ENCODE measurements at places on chromosomes 4 and X. TPM values are rescaled to one million over a fixed set of nuclear protein-coding genes. Genes with fewer than 3 reads are reported as not detected.

- DNase-seq, result no peak
Measured at GRCh38 chrX:112654871-112655270, 24.9 kb downstream of the LHFPL1 start.

DNA sequence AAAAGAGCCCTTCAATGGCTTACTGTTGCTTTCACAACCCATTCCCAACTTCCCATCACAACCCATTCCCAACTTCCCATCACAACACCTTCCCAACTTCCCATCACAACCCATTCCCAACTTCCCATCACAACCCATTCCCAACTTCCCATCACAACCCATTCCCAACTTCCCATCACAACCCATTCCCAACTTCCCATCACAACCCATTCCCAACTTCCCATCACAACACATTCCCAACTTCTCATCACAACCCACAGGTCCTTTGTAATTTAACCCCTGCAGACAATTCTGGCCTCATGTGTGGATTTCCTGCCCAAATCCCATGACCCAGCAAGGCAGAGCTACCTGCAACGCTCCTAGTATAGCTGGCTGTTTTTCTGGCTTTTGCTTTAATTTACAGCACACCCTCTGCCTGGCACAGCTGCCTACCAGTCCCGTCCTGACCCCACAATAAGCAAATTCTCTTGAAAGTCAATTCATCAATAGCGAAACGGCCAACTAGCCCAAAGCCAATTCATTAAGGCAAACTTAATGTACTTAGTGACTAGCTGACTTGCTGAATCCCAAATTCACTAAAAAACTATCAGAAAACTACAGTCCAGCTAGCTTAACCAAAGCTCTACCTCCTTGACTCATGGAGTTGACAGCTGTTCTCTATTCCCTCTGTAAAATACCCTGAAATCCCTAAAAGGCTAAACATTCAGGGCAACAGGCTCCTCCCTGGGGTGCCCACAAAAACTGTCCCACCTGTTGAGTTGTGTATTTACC lies 75.6 kb downstream of the AFAP1 start:
- no peak for DNase-seq

DNA sequence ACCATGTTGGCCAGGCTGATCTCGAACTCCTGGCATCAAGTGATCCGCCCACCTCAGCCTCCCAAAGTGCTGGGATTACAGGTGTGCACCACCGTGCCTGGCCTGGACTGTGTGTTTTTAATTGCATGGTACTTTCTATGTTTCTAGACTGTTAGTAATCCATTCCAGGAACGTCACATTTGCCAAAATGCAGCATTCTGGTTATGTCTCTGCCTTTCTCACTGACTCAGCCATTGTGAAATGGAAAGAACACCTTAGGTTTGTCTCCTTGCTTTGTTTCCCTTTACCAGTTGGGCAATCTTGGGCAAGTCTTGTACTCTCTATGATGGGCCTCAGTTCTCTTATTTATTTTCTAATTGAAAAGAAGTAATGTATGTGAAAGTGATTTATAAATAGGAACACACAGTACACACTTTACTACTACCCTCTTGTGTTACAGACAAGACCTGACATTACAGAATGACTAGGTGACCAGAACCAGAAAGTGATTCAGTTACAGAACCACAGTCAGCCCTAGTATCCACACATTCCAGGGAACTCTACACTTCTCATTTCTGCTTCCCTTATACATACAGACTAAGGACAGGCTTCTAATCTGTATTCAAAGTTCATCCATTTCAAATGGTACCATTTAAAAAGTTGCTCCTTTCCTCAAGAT lies 187.1 kb downstream of the MGST2 start:
- no peak for DNase-seq

GRCh38 chr4:95693594-95693993 lies 144.8 kb upstream of the UNC5C start:
- no peak for DNase-seq

GRCh38 chr4:163988391-163988790 lies 493.9 kb downstream of the TMA16 start:
- no peak for DNase-seq

- DNase-seq, result no peak
Measured at GRCh38 chr4:16745887-16746286, 152.6 kb downstream of the LDB2 start.

- DNase-seq, result no peak
Measured at GRCh38 chr4:20825505-20825904, 125.2 kb downstream of the PACRGL start.

DNA sequence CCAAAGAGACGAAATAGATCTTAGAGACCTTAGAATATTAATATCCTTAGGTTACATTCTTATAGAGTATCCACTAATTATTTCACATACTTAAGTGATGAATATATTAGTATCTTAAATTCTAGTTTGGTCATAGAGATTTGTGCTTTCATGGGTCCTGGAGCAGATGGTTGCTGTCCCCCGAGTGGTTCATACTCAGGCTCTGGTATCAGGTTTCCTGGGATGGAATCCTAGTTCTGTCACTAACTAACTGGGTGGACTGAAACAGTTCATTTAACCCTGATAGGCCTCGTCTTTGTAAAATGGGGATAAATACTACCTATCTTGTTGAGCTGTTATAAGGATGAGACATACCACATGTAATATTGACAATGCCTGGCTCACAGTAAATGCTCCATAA lies 264.6 kb downstream of the TENM3 start:
- DNase-seq, result no peak

DNA sequence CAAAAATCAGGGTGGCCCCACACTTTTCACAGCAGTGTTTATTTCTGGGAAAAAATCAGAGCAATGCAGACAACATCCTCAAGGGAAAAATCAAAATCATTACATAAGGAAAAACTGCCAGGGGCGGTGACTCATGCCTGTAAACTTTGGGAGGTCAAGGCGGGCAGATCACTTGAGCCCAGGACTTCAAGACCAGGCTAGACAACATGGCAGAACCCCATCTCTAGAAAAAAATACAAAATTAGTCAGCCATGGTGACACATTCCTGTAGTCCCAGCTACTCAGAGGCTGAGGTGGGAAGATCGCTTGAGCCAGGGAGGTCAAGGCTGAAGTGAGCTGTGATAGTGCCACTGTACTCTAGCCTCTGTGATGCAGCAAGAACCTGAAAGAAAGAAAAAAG lies 102.8 kb downstream of the NAF1 start:
- no peak for DNase-seq

DNA sequence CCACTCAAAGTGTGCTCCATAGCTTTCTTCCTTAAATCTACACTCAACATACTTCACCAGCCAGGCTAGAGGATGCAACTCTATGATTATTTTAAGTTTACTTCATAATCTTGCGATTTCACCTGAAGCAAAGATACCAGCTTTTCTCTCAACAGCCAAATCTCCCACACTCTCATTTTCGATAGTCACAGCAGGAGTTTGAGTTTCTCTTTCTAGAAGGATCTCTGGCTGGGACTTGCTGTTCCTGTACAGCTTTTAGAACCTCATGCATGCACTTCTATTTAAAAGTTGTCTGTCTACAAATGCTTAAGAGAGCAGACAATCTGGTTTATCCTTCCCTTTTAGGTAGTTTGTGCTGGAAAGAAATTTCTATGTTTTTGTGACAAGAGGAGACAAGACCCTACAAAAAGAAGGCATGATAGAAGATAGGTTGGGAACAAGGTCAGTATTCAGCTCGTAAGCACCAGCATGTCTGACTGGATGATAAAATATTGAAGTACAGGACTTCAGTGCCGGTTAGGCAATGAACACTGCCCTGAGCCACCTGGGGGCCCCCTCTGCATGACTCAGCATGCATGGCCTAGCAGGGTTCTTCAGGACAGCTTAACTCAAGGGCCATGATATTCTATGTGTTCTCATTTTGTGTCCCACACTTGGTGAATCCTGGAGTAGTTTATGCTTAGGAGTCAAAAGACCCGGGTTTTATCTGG lies 65.6 kb downstream of the ATXN3L start:
- no peak for DNase-seq

DNA sequence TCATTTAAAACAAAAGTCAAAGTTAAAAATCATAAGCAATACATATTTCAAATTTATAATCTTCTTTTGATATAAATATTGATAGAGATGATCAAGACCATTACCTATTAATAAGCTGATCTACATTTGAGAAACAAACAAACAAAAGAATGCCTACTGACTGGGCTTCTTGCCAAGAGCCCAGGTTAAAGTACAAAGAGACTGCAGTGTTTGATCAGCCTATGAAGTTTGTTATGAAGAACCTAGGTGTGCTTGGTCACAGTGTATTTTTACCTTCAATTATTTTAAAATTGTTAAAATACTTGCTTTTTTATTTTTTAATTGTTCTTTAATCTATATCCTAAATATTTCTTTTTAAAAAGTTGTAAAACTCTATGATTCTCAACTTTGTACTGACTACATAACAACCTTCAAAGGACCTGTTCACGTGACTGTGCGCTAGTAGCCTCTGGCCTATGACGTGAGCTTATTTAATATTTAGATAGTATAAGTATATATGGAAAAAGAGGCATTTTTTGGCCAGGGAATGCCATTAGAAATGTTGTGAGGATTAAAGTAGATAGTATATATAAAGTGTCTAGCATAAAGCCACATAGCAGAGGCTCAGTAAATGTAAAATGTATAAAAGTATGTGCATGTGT lies 11.4 kb upstream of the SLC39A8 start:
- no peak for DNase-seq

DNA sequence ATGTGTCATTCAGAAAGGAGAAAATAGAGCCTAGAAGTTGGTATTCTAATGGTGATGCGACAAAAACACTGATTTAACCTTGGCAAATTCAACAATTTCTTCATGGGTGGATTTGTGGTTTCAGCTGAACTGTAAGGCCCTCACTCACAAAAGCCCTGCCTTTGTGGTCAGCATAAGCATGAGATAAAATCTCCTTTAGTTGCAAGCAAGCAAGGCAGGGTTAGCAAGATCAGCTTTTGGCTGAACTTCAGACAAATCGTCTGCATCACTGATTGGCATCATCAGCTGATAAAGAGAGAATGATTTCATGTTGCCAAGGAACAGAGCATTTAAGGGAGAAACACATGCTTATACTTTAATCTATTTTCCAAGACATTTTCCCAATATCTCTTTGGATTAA lies 2582.2 kb downstream of the PCDH7 start:
- DNase-seq, result no peak

DNA sequence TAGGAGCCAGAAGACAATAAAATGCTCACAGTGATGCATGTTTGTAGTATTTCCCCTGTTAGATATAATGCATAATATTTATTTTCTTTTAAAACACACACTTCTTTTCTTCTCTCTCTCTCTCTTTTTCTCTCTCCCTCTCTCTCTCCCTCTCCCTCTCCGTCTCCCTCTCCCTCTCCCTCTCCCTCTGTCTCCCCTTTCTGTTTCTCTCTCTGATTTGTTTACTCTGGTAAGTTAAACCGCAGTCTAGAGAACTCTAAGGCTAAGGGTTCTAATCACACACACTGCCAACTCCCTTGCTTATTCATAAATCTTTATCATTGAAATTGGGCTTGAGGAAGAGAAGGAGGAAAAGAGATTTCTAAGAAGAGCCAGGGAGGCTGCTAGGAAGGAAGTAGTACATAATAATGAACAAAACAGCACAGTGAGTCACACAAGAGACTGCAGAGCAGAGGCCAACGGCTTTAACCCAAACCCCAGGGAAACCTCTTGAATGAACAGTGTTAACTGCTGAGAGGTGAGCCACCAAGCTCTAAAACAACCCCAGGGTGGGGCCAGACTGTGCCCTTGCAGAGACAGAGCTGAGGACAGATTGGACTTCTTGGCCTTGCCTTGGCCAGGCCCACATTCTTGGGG lies 9.1 kb upstream of the PHOX2B start:
- DNase-seq, result no peak

DNA sequence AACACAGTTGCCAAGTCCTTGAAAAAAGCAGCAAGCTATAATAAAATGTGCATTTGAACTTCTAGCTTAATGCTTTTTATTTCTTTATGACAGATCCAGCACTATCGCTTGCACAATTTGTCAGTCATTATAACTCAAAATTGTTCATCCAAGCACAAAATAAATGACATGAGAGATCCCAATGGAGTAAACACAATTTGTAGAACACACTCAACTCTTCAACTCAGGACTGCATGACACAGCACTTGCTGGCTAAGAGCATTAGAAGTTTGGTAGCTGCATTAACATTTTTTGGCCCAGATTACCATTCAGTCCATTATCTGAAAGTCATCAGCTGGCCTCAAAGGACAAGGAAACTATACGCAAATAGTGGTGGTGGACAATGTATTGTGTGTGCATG lies 530.1 kb downstream of the INPP4B start:
- DNase-seq, result no peak

DNA sequence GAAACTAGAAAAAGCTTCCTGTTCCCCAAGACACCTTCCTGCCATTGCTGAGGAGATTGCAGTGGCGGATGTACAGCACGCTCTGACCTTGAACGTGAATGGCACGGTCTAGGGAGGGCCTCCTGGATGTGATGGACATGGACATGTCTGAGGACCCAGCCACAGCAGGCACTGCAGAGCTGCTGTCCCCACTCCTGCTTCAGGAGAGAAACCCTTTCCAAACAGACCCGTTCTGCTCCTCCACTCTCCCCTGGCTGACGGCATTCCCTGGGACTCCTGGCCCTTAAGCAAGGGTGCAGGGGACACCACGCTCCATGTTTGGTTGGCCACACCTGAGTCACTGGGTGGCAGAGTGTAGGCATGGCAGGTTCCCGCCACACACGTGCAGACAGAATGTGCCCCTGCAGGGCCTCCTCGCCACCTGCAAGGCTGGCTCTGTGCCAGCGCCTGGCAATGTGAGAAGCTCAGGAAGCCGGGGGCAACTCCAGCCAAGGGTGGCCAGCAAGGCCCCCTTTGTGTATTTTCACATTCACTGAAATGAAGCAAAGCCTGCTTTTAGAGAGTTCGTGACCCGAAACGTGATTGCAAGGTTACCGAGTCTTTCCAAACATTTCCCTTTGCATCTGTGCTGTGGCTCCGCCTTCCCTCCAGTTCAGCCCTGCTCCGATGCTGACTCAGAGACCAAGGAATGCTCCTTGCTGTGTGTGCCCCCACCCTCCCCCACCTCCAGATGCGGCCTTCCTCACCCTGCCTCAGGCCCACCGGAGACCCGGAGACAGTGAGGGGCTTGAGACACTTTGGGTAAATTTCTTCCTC lies 46.1 kb downstream of the HTRA3 start:
- DNase-seq, result peak; percentile 44

The NSG1 gene
- 0.17 TPM for polyA plus RNA-seq

The ADRA2C gene
- 0.20 TPM for polyA plus RNA-seq

The CXorf66 gene
- polyA plus RNA-seq, result not detected

The UGT8 gene
- 0.02 TPM for polyA plus RNA-seq
